ENCODE measurements at places on chromosomes 2 and 18.
A peak's percentile ranks its signal among the peaks of the same experiment; 100 is the strongest.

GRCh38 chr2:113886479-113887008, 3.3 kb upstream of the ACTR3 start:
- no peak for DNase-seq

DNA sequence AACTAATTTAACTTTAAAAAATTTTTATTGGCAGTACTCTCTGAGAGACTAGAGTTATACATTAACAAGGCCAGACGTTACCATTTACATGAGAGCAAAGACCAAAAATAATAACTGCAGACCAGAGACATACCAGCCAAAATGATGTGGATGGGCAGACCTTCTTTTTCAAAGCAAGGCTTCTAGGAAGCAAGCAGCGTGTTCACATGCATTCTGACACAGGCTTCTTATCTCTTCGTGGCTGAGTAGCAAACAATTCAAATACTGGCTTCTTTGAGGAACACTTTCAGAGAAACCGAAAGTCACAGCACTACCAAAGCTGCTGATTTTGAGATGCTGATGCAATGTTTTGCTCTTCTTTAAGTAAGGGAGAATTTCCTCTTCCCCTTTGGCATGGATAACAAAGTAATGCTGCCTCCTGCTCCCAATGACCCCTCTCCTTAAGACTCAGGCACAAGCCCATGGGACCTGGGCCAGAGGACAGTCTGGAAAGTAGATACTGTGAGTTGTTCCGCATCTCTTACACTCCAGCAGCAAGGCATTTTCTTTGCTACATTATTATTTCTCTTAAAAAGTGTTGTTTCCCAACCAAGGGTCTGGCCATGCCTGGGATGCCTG, 181.9 kb downstream of the MREG start:
- DNase-seq, result peak; percentile 67

GRCh38 chr2:201827621-201828020, 21.3 kb downstream of the CDK15 start:
- no peak for DNase-seq

DNA sequence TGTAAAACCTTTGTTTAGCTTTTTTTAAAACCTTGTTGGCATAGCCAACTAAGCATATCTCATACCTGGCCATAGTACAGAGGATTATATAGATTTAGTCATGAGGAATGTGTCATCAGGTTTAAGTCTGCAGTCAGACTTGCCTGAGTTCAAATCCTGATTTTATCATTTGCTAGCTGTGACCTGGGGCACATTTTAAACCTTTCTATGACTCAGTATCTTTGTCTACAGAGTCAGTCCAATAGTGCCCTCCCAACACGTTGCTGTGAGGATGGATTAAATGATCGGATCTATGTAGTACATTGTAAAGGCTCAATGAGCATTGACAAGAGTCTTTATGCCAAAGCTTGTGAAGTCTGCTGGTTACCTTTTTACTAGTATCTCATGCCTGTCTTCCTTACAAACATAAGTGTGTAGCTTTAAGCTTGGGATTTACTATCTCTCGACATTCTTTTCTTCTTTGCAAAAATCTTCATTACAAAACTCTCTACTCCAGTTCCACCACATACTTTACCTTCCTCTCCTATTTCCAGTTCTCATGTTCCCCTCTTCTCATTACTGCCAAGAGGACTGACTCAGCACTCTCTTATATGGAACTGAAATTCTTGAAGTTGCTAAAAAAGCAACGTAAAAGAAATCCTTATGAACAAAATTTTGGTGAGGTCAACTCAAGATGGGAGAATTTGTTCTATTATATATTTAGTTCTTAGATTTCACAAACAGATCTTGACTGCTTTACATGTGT, 68.1 kb upstream of the RBMS1 start:
- DNase-seq, result no peak

GRCh38 chr18:5632041-5632440, 88.2 kb upstream of the EPB41L3 start:
- DNase-seq, result no peak

GRCh38 chr2:237471438-237472186, 15.4 kb upstream of the MLPH start:
- DNase-seq, result peak; percentile 47

GRCh38 chr18:13481331-13481730, 245.0 kb downstream of the FAM210A start:
- no peak for DNase-seq

DNA sequence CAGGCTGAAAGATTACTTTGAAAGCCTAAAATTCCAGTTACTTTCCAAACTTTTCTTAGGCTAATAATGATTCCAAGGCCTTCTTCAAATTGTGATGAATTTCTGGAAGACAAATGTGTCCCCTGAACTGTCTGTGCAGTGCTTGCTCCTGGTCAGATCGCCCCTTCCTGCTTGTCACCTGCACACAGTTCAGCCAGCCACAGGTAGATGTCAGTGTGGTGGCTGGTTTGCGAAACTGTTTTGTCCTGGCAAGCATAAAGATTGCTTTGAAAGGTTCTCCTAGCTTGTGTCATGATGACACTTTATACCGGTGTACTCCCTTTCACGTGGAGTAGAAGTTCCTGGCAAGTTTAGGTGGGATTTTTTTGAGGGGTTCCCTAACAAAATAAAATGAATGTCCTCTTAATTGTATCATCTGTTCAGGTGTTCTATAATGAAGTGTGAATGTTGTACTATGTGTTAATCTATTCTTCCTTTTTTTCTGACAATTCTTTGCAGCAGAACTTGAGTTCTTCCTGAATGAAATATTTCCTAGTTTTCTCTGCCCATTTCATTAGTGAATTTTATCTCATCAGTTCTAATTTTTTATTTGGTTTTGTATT, 298.8 kb downstream of the ZNF407 start:
- peak; percentile 20 for DNase-seq
